Islet precursor cell (in vitro differentiated cells): ENCODE measurements at places on chromosomes 2 and 18.

- no peak for DNase-seq
Measured at GRCh38 chr2:142716463-142717242, 160.8 kb upstream of the KYNU start.

GRCh38 chr18:3425446-3425845, 24.5 kb upstream of the TGIF1 start:
- no peak for DNase-seq

DNA sequence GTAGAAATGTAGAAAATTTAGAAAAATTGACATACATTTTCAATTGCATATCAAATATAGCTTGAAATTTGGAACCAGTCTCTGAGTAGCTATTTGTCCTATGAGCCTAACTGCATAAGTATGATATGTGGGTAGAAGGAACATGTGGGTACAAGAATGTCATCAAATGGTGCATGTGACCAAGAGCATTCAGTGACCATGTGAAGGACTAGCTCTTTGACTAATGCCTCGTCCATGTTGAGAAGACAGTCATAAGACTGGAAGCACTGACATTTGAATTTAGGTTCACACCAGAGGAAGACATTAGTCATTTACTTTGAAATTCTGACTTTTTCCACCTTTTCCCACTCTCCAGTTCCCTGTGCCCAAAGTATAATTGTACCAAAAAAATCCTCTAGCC, 12.6 kb downstream of the MRPL44 start:
- no peak for DNase-seq

DNA sequence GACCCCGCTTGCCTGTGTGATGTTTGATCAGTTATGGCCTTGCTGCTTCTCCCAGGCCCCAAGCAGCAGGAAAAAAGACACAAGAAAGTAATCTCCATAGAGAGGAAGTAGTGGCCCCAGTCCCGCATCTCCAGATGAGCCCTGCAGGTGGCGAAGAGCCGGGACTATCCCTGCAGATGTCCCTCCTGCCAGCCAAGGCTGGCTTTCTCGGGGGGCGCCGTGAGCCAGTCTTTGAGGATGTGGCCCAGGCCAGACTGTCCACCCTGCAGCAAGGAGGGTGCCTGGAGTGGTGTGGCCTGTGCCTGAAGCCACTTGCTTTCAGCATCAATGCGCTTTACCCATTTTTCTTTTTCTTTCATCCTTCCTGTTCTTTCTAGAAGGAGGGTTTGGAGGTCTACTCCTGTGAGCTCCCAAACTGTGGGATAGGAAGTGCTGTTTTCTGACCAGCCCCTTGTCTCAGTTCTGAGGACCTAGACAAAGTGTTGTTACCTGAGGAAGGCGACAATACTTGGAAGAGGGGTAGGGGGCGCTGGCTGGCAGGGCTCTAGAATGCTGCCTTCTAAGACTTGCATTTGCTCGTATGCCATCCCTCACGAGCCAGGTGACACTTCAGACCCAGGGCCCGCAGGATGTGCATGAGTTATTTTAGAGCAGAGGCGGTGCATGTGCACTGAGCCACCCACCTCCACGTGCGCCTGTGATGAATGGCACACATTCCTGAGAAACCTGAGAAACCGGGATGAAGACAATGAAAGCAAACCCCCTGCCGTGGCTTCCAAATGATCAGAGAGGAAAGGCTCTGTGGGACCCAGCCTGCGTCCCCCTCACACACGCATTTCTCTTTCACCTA, 255.8 kb downstream of the FBXO15 start:
- peak; percentile 72 for DNase-seq

DNA sequence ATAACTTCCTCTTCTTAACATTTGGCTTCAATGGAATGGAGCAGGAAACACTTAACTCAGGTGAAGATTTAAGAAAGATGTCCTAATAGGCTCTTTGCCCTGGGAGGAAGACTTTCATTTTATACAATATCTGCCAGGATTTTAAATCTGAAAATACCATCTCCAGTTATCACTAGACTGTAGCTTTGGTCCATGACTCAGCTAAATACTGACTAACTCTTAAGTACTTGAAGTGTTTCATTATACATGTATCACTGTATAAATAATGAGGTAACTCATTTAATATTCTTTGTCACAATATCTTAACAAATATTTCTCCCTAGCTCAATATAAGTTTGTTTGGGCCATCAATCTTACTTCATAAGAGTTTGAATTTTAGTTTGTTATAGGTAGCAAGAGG, 34.7 kb downstream of the RBKS start:
- DNase-seq = no peak
